Tongue (tissue), 3 donors: ENCODE measurements at places on chromosomes 16 and 17. TPM values are rescaled to one million over a fixed set of nuclear protein-coding genes. Genes with fewer than 3 reads are reported as not detected.

DNA sequence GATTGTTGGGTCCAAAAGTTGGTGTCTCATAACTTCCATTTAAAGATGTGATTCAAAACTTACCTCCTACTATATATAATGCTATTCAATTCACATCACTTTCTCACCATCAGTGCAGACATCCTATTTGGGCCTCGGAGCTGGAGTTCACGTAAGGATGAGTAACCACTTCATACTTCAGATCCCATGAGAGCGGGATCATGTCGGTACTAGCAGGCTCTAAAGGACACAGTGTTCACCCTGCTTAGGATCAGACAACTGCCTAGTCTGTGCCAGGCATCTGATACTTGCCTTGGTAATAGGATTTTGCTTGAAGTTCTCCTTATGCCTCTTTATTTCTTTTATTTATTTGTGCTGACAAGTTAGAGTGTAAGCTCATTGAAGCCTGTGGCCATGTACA, 39.5 kb downstream of the RBFOX1 start:
- DNase-seq, result no peak

DNA sequence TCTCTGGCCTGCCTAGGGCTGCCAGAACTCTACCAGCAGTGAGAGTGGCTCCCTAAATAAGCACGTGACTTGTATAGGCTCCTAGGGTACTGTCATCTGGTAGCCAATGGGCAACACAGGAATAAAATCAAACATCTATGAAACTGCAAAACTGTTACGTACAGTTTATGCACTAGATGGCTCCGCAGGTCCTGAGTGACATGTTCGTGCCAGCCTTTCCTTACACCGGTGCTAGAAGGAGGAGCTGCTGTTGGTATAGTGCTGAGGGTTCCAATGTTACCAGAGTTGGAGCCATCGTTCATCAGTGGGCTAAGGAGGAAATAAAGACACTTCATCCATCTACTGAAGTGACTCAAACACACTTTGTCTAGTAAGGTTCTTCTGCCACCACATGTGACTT, 63.2 kb upstream of the TRAP1 start:
- DNase-seq, result peak; percentile 20

The IGSF6 gene
- 1.3 TPM for total RNA-seq

- DNase-seq, result no peak
Measured at GRCh38 chr17:50264263-50265113, 9.8 kb upstream of the TMEM92 start.

GRCh38 chr17:29074488-29074887, 31.5 kb downstream of the PIPOX start:
- no peak for DNase-seq

The TVP23B gene
- 35.0 TPM for total RNA-seq

GRCh38 chr17:50361561-50362480, 11.2 kb downstream of the MRPL27 start:
- DNase-seq, result peak; percentile 75

- no peak for DNase-seq
Measured at GRCh38 chr16:17769065-17769464, 298.3 kb upstream of the XYLT1 start.

The TEX14 gene
- total RNA-seq, result under 0.01 TPM

- no peak for DNase-seq
Measured at GRCh38 chr17:61408151-61409041, 8.8 kb downstream of the TBX2 start.

GRCh38 chr17:17545031-17545820, 46.3 kb downstream of the PEMT start:
- DNase-seq, result no peak

The TERB1 gene
- 0.41 TPM for total RNA-seq

The GAS7 gene
- total RNA-seq, result 144 TPM

DNA sequence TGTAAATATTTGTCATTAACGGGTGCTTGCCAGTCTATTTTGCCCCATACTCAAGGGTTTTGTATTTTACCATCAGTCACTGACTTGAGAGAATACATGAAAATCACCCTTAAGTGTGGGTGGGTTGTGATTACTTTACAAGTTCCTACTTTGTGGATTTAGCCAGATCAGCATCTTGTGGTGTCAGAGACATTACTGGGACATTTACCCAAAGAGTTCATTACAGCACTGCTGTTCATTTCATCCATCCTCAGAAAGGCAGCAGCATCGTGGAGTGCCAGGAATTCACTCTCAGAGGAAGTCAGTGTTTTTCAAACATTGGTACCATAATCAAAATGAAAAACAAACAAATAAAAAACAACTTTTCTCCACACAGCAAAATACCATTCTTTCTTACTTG, 110.8 kb downstream of the CNTNAP4 start:
- DNase-seq, result no peak

- no peak for DNase-seq
Measured at GRCh38 chr17:76076146-76076764, 1.7 kb downstream of the GALR2 start.

The MAF gene
- 21.6 TPM for total RNA-seq

- DNase-seq, result no peak
Measured at GRCh38 chr16:67996666-67997065, 2.6 kb downstream of the DPEP2 start.

The OR4D1 gene
- total RNA-seq, result not detected

The FAM83G gene
- 10.2 TPM for total RNA-seq

GRCh38 chr17:78249818-78250806, 18.7 kb downstream of the TMEM235 start:
- DNase-seq, result no peak

DNA sequence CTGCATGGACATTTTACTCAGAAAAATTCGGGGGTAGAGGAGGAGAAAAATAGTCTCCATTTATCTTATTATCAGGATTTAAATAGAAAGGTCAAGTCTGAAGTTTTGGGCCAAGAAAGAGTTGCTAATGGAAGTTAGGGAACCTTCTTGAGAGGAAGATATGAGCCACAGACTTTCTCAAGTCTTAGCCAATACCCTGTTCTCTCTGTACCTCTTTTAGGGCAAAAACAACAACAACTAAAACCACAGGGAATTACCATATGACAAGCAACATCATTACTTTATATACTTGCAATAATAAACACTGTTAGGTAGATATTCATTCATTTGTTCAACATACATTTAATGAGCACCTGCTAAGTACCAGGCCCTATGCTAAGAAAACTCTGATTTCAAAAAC, 282.2 kb upstream of the CDH5 start:
- DNase-seq, result no peak

DNA sequence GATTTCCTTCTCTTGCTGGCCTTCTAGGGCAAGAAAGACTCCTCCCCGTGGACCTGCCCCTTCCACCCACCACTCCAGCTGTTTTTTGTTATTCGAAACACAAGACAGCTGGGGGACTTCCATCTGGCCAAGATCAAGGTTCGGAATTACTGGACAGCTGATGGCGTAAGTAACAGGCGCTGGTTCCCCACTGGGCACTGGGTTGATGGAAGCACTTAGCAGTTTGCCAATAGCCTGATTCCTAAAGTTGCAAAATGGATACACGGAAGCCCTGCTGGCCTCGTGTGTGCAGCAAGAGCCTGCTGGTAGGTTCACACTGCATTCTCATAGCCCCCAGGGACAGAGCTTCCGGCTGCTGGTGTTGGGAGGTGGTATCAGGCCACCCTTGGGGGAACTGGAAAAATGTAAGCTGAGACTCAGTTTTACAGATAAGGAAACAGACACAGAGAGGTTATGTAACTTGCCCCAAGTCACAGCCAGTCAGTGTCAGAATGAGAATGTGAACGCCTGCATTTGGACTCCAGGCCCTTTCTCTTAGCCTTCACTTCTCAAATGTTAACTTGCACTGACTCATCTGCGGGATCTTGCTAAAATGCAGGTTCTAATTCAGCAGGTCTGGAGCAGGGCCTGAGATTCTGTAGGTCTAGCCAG, 171.7 kb downstream of the KATNIP start:
- DNase-seq, result peak; percentile 95

DNA sequence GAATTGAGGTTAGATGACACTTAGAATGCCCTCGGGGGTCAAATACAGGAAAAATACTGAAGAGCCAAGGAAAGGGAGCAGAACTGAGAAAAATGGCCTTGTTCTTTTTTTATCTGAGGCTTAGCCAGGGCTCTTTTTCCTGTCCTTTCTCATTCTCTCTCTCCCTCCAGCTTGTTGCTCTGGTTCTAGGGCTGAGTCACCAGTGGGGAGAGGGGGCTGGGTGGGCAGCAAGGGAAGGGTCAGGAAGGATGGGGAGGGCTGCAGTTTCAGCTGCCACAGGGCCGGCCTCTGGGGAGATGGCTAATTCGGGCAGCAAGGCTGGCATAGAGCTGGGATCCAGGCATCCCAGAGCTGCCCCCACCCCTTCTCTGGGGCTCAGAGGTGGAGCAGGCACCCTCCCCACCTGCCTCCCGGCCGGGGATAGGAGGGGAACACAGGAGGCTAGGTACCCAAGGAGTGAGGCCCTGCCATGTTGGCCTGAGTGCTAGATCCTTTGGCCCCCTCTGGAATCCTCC, 3.9 kb downstream of the ITGA3 start:
- peak; percentile 57 for DNase-seq

DNA sequence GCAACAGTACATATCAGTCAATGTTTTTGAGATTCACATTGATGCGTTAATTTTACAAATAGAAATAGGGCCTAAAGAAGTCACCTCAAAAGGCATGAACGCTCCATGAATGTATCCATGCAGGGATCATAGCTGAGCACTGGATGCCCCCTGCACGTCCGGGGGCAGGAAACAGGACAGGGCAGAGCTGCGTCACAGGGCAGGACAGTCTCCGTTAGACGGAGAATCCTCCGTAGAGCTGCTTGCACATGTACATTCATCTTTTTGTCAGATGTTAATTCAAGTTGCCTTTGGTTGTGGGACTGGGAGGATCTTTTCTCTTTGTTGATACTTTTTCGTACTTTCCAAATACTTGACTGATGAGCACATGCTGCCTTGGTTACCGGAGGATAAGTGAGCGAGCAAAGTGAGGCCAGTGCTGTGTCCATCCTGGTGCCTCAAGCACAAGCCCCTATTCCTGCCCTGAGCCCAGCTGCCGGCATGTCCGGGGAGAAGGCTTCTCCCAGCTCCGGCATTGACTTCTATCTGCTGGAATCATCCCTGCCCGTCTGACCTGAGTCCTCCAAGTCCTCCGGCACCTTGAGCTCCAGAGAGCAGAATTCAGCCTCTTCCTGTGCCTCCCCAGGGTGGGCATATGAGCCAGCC, 15.0 kb downstream of the GAA start:
- no peak for DNase-seq

DNA sequence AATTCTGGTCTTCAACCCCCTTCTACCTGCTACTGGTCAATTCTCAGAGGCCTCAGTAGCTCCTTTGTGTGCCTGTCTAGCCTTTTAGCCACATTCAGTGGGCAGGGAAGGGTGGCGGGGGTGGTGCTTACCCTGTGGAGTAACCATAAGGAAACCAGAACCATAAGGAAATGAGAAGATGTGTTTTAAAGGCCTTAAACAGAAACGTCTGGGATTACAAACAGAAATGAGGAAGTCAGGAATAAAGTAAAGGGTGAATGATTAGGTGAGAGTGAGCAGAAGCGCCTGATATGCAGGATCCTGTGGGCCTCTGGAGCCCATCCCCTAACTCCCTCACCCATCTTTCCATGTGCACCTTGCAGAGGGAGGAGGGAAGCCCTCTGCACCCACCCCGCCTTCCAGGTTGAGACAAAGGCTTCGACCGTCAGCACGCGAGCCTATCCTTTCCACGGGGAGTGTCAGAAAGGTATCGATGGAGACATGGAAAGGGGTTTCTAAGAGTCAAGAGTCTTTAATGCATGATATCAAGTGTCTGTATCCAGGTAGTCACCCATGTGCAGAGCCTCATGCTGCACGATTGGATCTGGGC, 20.4 kb downstream of the KIAA0513 start:
- DNase-seq, result no peak

GRCh38 chr17:64709481-64709880, 47.4 kb upstream of the SMURF2 start:
- DNase-seq, result no peak

The KRT34 gene
- 0.51 TPM for total RNA-seq

- DNase-seq, result no peak
Measured at GRCh38 chr16:84505249-84506187, 1.1 kb upstream of the MEAK7 start.

DNA sequence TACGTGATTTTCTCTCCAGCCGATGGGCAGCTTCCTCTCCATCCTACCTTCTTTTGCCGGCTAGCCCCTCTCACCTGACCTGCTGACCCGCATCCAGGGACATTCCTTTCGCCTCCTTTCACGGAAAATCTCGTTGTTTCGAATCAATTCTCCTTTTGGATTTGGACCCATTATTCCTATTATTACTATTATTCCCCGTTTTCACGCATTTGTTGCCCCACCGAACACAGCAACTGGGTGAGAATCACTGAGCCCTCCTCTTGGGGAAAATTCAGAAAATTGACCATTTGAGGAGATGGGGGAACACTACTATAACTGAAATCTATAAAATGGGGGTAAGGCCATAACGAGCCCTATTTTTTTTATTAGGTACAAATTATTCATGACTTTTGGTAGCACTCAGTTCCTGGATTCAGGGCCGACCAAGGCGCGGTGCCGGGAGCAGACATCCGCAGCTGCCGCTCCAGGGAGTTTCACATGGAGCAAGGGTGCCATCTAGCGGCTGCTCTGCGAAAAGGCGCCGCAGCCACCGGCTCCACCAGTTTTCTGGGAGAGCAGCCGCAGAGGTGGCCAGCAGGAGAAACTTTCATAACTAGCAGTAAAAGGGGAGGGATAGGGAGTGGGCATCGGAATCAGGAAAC, 3.3 kb upstream of the HOXB8 start:
- DNase-seq, result peak; percentile 95

- no peak for DNase-seq
Measured at GRCh38 chr16:17926866-17927399, 409.6 kb downstream of the NPIPA8 start.

DNA sequence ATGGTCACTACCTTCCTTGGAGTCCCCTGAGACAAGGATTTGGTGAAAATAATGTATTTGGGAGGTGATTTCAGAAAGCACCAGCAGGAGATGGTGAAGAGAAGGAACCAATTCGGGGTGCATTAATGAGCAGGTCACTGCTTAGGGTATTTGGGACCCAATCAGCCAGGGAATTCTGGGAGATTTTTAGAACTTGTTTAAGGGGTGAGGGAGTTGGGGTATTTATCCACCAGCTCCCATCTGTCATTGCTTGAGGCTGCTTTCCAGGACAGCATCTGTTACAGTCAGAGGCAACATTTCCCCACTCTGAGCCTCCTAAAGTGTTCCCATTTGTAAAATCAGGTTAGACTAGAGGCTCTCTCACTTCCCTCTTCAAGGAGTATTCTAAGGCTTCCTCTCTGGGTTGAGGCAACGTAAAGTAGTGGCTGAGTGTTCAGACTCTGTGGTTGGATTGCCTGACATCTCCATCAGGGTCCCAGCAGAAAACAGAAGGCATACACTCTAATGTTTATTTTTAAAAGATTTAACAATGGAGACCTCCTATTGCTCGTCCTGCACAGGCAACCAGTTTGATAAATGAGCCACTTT, 60.9 kb downstream of the CLEC19A start:
- no peak for DNase-seq

DNA sequence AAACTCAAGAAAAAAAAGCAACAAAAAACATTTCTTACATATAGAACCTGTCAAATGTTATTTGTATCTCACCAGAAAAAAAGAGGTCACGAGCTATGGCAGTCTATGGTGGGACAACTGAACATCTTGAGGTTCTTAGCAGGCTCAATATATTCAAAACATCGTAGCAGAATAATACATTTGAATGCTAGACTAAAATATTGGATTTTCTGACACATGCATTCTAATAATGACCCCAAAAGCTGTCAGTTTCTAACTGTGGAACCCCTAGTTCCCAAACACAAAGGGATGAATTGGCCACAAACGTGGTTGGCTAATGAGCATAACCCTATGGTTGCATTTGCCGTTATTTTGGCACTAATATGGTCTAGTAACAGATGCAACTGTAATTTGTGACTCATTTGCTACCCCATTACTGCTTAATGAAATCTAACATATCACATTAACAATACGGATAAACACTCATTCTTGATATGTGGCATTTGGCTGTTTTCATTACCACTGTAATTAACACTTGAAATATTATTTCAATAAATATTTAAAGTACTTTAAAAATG, 81.2 kb downstream of the TOX3 start:
- peak; percentile 18 for DNase-seq
